ENCODE measurements at places on chromosomes 13 and 19. TPM values are rescaled to one million over a fixed set of nuclear protein-coding genes. Genes with fewer than 3 reads are reported as not detected.

The FFAR1 gene
- 1.2 TPM for total RNA-seq

GRCh38 chr13:23739596-23739995, 149.6 kb downstream of the MIPEP start:
- DNase-seq: no peak
- no peak overlapping the region for H3K4me3 ChIP-seq
- H3K27me3 ChIP-seq: no peaks in the 10 kb centered on the region
- no peaks in the 10 kb centered on the region for H3K36me3 ChIP-seq
- peak overlapping the region; percentile 57 for H3K27ac ChIP-seq

The FCAR gene
- not detected for total RNA-seq

The NOVA2 gene
- 0.51 TPM for total RNA-seq
